ENCODE measurements at places on chromosomes 7 and 10.

DNA sequence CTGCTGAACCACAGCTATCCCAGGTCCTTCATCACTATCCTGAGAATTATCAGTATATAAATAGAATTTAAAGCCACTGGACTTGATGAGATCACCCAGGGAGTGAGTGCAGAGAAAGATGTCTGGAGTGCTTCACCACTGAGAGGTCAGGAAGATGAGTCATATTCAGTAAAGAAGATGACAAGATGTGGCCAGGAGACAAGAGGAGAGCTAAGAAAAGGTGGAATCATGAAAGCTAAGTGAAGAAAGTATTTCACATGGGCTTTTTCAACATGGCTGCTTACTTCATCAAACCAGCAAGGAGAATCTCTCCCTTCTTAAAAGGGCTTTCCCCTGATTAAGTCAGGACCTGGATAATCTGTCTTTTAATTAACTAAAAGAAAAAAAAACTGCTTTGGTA, 9.1 kb upstream of the PRKAR2B start:
- no peak for DNase-seq

DNA sequence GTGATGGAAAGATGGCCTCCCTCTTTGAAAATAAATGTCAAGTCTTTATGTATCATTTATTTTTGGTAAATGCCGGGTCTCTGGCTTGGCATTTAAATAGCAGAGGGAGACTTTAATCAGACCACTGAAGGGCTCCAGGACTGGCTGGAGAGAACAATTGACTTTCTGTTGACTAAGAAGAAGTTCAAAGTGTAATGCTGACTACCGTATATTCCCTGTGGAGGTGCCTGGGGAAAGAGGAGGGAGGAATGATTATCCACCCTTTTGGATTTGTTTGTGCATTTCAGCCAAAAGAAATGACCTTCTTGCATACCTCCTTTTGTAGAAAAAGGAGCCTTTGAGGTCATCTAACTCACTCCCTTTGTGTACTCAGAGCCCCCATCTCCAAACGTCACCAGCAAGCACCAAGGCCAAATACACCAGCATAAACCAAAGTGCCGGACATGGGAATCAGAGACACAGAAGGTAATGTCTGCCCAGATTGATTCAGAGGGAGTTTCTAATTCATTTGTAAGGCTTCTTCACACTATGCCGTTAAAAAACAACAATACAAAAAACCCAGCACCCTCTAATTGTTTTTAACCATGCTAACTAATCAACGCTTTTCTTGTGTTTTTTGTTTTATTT, 75.2 kb downstream of the PRLHR start:
- DNase-seq: no peak

DNA sequence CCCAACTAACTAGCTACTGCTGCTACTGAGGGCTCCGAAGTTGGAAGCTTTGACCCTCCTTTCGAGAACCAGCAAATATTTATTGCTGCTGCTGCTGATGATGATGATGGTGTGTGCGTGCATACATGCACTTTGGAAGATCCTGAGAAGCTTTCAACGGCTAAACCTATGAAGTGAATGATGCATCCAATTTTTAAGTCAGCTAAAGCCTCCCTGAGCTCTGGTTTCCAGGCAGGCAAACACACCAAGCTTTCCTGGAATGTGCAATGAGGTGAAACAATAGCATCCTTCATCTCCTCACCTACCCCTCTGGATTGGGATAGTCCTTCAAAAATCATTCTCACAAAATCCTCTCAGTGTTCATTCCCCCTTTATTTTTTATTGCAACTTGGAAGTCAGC, 13.9 kb downstream of the MACC1 start:
- DNase-seq: no peak

GRCh38 chr7:150665896-150666295, 19.6 kb upstream of the GIMAP2 start:
- DNase-seq: no peak

DNA sequence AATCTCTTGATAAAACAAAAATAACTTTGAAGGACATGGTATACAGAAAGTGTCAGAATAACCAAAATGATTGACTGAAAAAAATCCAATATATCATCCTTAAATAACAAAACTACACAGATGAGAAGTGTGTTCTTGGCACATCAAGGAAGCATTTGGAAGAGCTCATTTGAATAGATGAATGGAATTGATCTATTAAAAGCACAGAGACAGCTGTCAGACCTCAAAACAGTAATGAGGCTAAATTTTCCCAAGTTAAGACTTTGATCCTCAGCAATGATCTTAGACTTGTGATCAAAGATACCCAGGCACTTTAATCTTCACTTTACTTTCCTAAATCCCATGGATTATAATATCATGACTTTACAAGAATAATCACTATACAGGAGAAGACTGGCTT, 395.4 kb upstream of the NFE2L3 start:
- no peak for DNase-seq

DNA sequence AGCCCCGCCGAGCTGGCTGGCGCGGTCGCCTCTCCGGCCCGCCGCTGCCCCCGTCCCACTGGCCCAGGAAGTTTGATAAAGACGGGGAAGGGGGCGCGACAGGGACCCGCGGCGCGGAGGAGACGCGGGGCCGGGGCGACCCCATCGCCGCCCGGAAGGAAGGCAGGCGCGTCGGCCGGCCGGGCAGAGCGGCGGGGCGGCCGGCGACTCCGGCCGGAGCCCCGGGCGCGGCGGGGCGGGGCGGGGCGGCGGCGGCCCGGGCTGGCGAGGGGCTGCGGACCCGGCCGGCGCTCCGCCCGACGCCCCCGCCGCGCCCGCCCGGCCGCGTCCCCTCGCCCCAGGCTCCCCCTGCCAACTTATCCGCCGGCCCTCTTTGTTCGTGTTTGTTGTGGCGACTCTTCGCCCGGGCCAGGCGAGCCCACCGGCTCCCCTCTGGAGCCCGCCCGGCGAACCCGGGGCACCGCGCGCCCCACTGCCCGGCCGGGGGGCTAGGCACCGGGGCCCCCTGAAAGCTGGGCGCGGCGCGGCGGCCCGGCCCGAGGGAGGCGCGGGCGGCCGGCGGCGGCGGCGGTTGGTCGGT, 571 bp downstream of the KDM7A start:
- no peak for DNase-seq

- DNase-seq: no peak
Observed at GRCh38 chr10:100829097-100829870, 83.5 kb upstream of the SLF2 start.

DNA sequence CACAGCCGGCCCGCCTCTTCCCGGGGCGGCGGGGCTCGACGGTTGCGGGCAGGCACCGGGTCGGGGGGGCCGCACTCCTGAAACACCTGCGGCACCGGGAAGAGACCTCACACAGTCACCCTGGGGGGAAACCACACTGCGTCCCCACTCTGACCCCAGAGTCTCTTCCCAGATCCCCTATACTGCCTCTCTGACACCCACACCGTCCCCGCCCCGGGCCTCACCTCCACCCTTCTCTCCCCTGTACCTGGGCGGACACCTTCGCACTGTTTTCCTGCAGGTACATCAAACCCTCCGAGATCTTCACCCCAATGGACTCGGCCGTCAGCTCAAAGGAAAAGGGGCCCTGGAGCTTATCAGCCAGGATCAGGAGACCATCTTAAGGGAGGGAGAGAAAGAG, 3.4 kb upstream of the GAL3ST4 start:
- no peak for DNase-seq

Measured in sigmoid colon (tissue), 7 donors.